NCI-H2081 (cell line): ENCODE measurements at places on chromosomes 2 and 18.

DNA sequence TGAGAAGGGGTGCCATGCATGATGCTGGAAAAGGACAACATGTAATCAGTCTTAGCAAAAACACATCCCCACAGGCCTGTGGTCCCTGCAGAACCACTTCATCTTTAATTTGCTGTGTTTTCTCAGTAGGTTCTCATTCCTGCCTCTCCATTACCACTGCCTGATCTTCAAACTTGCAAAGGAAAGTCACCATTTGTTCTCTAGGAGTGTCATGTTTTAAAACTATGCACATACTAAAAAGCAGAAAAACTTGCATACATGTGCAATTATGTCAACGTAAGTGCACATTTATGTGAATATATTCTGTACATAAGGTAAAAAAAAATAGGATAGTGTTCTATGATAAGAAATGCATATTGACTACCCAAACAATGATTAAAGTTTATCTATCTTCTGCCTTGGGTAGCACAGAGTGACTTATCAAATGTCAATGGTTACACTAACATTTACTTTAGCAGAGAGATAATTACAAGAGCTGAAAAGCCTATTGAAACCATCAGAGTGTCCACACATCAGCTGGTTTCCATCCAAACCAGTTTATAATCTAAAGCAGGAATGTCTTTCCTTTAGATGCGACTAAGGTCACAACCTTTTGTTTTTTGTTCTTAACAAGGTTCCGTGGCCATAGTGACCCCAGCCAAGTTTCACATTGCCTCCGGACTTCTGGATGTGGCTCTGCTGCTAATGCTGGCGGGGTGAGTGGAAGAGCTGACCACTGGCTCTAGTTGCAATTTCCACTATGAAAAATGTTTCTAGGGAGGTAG is 58.7 kb upstream of the RMDN2 start:
- no peak for DNase-seq

- DNase-seq = no peak
Observed at GRCh38 chr2:24658531-24659202, 134.5 kb downstream of the PTRHD1 start.

- DNase-seq = no peak
Observed at GRCh38 chr2:156695020-156695419, 258.8 kb downstream of the GPD2 start.

DNA sequence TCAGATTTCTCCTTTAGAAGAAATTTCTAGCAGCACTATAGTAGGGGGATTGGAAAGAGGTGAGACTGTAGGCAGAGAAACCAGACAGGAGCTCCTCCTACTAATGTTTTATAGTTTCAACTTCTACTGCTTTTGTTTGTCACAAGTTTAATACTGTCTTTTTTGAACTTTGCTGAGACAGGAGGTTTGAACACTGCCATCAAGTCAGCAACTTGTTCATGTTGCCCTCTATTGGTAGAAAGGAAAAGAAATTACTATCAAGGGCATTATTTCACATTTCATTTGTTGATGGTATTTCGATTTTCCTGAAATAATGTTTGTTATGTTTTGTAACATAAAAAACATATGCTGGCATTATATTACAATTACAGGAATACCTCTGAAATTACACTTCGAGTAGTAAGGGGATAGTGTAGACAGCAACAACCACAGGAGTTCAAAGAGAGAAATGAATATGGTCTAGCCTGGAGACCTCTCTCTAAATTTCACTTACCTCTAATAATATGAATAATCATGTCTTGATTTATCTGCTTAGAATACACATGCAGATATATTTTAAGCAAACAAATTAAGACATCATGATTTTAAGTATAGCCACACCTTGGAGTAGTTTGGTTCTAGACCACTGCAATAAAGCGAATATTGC is 12.4 kb upstream of the CCDC88A start:
- peak; percentile 30 for DNase-seq

DNA sequence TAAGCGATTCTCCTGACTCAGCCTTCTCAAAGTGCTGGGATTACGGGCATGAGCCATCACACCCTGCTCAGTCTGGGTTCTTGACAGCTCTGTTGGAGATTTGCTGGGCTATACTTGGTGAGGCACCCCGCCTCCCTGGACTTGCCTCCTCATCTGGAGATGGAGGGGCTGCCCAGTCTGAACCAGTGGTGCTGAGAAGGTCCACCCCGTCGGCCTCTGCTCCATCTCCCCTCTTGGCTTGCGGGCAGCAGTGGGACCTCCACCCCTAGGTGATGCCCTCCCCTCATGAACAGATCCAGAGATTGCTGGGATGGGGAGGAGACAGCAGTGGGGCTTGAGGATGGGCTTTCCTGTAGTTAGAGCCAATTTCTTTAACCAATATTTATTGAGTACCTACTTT is 120.9 kb downstream of the CLIP4 start:
- DNase-seq = no peak

- no peak for DNase-seq
Observed at GRCh38 chr2:25655316-25655715, 18.1 kb downstream of the DTNB start.

DNA sequence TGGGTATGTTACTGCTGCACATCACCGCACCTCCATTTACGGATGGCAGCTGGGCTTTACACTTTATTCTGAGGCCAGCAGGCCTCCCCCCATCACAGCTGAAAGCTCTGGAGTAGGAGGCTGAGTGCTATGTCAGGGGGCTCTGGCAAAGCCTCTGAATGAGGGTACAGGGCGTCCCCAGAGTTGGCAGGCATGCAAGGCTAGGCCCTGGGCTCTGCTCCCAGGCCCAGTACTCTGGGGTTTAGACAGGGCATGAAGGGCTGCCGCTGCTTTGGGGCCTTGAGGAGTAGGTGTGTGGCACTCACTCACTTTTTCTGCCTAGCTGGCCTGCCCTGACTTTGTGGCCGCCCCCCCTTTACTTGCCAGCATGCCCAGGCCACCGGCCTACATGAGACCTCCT is 90.8 kb downstream of the WDSUB1 start:
- no peak for DNase-seq

GRCh38 chr2:24920809-24921441 is 888 bp upstream of the ADCY3 start:
- no peak for DNase-seq

DNA sequence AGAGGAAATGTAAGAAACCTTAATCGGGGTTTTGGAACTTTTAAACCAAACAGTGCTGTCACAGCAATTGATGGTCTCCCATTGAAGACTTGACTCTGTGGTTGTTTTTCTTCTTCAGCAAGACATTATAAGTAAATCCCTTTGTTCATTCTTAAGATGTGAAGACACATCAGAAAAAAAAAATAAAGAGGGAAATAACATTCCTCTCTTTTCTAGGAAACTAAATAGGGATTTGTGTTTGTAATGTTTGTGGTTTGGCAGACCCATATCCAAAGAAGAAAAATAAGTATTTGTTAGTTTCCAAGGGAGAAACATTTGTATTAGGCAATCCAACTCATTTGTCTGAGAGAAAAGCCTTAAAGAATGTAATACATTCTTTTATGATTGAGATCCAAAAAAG is 359.9 kb downstream of the DSC3 start:
- no peak for DNase-seq

- DNase-seq = no peak
Observed at GRCh38 chr2:74567881-74568280, 13.4 kb downstream of the DOK1 start.

DNA sequence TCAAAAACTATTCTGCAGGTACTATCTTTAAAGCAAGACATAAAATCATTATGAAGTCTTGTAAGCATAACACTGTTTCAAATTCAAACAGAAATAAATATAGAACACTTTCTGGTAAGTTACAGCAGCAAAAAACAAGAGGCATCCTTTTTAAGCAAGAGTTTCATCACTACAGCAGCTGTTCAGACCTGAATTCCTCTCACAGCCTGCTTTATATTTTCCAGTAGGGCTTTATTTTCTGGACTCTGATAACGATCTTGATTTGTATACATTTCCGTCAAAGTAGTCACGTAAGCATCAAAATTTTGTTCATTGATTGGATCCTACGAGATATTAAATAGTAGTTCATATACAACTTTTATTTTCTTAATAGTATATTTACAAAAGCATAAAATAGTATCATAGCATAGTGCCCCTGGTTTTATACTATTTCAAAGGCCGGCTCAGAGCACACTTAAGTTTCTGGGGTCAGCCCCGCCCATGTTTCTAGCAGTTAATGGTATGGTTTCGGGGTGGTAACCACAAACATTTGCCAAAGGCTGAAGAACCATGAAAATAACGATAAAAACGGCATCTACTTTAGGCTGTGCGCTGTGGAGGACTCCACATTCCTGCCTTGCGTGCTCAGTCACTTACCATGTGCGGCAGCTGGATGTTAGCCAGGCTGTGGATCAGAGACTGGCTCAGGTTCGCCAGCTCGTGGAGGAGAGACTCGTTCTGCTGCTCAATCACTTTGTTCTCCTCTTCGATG is 47.5 kb upstream of the PXDN start:
- DNase-seq = no peak

DNA sequence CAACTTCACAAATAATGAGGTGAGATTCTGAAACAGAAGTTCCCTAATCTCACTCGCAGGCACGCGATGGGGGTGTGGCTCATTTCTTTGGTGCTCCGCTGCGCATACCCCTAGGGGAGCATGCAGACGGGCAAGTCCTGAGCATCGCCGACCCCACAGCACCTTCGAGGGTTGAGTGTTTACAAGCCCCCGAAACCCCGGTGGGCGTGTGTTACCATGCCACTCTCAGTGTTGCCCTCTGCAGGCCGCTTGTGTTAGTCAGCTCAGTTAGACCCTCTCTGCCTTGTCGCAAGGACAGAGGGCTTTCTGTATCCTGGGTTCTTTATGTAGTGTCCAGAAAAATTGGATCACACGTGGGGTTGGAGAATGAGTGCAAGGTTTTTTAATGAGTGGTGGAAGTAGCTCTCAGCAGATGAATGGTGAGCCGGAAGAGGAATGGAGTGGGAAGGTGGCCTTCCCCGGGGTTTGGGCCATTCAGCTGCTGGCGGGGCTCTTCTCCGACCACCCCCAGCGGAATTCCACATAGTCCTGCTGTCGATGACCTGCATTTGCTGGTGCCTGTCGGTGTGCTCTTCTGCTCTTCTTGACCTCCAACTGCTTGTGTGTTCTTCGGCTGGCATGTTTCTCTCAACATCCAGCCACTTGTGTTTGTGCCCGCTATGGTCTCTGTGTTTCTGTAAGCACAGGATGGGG is 191.3 kb downstream of the RPRM start:
- no peak for DNase-seq

DNA sequence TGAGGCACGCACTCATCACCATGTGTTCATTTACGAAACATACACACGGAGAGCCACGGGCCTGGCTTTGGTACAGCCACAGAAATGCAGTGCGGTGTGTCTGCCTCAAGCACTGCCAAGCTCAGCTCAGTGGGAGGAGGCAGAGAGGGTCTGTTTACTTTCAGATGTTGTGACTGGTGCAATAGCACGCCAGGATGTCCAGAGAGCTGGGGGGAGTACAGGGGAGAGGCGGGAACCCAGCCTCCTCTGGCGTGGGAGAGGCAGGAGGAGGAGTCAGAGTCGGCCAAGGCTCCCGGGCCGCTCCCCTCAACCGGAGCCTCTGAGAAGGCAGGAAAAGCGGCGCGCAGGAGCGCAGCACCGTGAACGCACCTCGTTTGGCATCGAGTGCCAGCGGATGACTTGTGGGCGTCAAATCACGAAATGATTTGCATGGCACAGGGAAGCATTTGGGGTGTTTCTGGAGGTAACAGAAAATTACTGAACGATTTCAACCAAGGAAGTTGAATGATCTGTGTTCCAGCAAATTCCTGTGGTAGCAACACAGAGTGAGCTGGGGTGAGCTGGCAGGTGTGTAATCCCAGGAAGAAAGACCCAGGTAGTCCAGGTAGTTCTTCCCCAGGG is 143.0 kb downstream of the ZNF516 start:
- peak; percentile 76 for DNase-seq

DNA sequence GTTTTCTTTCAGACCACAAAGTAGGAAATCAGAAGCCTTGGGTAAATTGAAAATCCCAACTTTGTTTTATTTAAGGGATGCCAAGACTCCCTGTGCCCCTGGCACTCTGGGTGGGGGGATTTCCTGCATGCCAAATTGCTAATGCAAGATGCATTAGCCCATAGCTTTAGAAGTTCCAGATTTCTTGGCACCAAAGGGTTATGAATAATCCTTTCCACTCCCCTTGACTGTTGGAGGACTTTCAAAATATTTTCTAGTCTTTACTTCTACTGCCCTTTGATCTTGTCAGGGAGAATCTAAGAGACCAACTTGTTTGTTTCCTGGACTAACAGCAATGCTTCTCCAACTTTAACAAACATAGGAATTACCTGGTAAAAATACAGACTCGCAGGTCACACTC is 81.8 kb upstream of the TGIF1 start:
- DNase-seq = no peak

DNA sequence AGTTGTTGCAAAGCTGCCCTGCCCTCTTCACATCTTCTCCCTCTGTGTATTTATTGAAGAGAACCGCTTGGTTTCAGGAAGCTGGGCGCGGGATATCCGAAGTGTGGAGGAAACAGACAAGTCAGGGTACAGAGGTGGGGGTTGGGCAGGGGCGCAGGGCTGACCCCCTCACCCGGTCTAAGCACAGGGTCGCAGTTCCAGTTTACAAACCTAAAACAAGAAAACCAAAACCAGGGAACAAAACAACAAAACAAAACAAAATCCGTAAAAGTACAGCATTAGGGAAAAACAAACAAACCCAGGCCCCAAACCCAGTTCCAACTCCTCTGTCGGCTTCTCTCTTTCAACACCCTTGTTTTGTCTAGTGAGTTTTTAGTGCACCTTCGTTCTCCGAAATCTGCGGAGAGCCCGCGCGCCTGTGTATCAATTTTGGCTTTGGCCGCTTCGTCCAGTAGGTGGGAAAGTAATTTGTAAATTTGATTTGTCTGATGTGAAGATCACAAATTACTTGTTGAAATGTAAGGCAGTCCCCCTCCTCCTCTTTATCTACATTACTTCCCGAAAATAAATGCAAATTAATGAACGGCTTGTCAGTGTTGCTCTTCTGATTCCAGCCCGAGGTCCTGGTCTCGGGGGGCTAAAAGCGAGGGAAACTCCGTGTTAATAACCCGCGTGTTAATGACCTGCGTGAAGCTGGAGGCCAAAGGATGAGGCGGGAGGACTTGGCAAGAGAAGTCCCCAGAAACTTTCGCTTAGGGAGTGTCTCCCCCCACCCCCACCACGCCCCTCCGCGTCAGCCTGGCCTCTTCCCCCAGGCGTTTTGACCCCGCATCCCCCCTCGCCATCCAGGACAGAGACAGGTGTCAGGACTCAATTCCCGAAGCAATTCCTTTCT is 6.9 kb downstream of the OTX1 start:
- no peak for DNase-seq

- no peak for DNase-seq
Observed at GRCh38 chr2:36464006-36464721, 108.6 kb downstream of the CRIM1 start.

DNA sequence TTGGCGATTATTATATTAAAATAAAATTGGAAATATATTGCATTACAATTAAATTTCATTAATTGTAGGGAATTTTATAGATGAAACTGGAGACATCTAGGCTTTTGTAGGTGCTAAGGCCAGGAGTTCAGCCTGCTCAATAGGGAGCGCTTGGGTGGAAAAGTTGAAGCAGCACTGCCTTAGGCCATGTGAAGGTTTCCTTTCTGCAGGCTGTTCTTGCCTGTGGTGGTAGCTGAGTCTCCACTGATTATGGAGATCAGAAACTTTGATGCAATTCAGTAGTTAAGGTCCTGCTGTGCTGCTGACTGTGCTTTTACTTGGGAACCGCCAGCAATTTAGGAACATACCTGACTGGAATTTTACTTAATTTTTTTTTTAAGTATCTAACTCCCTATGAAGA is 179.9 kb upstream of the BOD1L2 start:
- DNase-seq = no peak

- DNase-seq = no peak
Observed at GRCh38 chr2:29663268-29663667, 258.1 kb downstream of the ALK start.

- DNase-seq = no peak
Observed at GRCh38 chr2:45661828-45662227, 10.4 kb downstream of the PRKCE start.

GRCh38 chr2:17966798-17967197 is 88.3 kb downstream of the KCNS3 start:
- no peak for DNase-seq
